ENCODE measurements at places on chromosomes 12 and 14. TPM values are rescaled to one million over a fixed set of nuclear protein-coding genes. Genes with fewer than 3 reads are reported as not detected.

Gene ACSM4
- not detected for total RNA-seq

DNA sequence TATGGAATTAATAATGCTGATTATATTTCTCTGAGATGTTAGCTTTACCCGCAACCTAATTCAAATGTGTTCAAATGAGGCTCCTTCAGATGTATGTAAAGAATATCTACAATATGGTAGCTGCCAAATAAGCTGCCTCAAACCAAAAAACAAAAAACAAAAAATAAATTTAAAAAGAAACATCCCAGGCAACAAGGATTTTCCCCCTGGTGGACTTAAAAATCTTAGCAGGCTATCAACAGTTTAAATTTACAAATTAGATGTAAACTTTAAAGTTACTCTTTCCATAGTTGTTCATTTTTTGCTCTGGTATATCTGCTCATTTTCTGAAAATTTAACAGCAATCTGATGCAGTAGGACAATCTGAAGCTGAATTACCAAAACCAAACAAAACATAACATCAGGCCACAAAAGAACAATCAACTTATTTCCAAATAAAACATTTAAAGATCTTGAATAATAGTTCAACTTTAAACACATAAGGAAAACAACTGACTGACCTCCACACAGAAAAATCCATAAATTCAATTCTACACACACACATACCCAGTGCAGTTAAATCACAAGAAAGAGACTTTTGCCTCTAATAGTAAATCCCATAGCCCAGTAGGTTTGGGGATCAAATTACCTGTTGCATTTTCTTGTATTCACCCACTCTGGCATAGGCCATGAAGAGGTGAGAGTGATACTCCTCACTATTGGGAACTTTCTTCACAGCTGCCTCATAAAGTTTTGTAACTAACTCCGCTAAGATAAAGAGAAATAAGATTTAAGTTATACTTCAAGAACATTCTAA, 21.3 kb downstream of the NAA25 start:
- DNase-seq = no peak

- no peak for DNase-seq
These were observed 174.1 kb upstream of the PRMT8 start for GRCh38 chr12:3316776-3317480.

GRCh38 chr14:53295985-53296582, 143.0 kb upstream of the DDHD1 start:
- peak; percentile 41 for DNase-seq

DNA sequence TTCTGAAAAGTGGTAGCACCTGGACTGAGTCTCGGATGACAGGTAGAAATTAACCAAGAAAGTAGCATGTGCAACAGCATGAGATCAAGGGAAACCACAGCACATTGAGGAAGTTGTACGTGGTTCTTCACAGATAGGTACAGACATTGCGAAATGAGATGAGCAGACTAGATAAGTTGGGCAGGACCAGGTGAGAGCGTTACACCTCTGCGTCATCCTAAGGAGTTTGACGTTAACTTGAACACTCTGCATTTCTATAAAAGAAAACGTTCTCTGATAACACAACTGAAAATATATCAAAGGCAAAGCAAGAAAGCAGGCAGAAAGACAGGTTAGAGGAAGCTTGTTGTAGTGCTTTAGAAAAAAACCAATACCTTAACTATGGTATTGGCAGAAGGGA, 98.5 kb upstream of the RASSF8 start:
- no peak for DNase-seq

DNA sequence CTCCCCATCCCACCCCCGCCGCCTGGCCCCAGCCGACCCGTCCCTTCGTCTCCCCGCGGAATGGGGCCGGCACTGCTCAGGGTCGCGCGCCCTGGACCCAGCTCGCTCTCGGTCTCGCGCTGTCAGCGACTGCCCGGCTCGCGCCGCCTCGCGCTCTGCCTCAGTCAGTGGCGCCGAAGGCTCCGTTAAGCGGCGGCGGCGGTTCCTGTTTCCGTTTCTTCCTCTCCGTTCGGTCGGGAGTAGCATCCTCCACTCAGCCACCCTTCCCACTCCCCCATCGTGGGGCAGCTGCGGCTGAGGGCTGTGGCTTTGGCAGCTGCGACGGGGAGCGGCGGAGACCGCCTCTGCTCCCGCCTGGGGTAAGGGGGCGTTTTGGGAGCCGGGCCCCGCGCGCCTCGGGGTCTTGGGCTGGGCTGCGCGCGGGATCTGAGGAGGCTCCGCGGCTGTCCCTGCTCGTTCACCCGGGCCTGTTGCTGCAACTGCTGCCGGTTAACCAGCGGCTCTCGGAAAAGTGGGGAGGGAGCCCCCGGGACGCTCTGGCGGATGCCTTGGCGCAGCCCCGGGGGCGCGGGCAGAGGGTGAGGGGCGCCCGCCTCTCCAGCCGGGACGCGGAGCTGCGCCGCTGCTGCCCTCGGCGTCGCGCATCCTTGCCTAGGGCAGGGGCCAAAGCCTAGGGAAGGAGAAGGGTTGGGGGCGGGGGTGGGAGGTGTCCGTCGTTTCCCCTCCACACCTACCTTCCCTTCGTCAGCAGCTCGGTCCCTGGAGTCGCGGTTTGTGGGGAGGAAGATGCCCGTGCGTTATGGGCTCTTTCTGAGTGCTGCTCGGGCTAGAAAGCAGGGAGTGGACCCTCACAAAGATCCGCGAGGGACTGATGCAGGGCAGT, 567 bp downstream of the FUT8 start:
- DNase-seq = peak; percentile 70

DNA sequence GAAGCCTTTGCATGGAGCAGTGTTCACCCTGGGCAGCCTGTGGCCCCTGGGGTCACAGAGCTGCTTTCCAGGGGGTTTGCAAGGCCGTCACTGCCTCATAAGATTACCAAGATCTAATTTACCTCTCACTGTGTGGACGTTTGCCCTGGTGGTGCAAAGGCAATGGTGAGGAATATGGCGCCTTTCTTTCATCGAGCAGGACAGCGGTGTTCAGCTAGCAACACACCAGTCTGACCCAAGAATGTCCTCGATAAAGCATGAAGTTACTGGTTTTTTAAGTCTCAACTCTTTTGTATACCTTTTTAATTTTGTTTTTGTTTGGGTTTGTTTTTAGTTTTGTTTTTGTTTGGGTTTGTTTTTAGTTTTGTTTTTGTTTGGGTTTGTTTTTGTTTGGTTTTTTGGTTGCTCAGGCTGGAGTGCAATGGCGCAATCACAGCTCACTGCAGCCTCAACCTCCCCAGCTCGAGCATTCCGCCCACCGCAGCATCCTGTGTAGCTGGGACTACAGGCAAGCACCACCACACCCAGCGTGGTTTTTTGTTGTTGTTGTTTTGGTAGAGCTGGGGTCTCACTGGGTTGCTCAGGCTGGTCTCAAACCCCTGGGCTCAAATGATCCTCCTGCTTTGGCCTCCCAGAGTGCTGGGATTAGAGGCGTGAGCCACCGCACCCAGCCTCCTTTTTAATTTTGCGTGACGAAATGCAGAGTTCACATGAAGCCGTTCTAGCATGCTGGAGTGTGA, 57.9 kb downstream of the PPP2R5C start:
- peak; percentile 94 for DNase-seq

- peak; percentile 31 for DNase-seq
These were observed 240.0 kb upstream of the CPNE8 start for GRCh38 chr12:39145175-39145999.

GRCh38 chr12:130433411-130433810, 95.7 kb downstream of the PIWIL1 start:
- DNase-seq = no peak

Data from activated CD4-positive, alpha-beta T cell treated with anti-CD3 and anti-CD28 coated beads, Interleukin-2, amount 10 ng/mL, durations not matched to agents 7 days and 5 days (primary cell).